ENCODE measurements at places on chromosomes 3 and 15.

GRCh38 chr15:78790027-78790426 is 21.2 kb downstream of the ADAMTS7 start:
- DNase-seq = no peak

DNA sequence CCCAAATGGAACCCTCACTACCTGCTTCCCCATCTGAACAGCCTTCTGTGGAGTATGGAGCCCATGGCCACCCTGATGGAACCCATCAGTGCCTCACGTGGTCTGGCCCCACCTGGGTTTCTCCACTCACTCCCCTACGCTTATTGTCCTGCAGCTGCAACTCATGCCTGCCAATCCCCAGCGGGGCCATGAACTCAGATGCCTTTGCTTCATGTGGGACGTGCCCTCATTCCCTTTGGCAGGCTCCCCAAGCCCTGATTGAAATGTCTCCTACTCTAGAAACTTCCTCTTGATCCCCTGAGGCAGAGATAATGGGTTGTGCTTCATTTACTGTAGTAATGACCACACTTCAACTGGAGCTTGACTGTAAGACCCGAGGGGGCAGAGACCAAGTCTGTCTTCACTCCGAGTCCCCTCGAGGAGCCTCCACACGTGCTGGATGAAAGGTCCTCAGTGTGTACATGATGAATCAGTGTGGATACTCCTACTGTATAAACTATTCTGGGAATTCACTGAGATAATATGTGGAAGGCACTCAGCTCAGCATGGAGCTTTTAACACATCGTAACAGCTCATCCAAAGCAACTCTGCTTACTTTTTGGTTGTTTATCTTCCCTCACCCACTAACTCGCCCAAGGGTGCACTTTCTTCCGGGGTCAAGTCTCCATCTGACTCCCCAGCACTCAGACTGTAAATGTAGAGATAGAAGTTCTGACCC is 232.8 kb upstream of the BHLHE40 start:
- DNase-seq = no peak

DNA sequence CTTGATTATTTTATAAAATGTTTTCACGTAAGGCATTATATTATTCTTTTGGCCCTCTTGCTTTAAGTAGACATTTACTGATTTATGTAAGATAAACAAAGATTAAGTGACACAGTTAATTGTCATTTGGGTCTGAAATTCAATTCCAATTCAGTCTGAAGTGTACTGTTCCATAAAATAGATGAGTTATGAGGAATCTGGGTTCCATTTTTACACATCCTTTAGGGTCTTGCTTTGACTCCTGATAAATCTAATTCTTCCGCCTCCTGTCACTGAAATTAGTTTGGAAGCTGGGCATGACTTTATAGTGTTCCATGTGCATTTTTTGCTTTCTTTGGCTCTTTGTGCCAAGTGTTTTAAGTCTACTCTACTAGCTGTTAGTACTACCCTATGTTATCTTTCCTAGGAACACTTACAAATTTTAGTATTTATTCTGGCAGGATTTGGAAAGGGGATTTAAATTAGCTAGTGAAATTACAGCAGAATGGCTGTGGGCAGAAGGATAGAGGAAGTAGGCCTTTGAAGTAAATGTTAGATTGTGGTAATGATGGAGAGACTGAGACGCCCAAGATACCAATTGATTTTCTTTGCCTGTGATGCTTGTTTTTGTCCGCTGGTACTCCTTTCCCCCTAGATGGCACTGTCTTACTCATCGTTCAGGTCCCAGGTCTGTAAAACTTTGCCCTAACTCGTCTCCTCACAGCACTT is 14.3 kb downstream of the ARL8B start:
- peak; percentile 7 for DNase-seq

DNA sequence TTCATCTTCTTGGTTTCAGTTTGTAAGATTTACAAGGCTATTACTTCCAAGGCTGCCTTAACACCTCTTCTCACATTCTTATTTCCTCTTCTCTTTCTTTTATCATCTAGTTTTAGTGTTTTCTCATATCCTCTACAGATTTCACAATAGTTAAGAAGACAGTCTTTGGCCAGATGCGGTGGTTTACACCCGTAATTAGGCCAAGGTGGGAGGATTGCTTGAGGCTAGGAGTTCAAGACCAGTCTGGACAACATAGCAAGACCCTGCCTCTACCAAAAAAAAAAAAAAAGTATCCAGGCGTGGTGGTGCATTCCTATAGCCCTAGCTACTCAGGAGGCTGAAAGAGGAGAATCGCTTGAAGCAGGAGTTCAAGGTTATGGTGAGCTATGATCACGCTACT is 3.5 kb upstream of the ALDH1A2 start:
- DNase-seq = no peak

GRCh38 chr15:72456684-72457083 is 17.4 kb upstream of the ARIH1 start:
- no peak for DNase-seq

DNA sequence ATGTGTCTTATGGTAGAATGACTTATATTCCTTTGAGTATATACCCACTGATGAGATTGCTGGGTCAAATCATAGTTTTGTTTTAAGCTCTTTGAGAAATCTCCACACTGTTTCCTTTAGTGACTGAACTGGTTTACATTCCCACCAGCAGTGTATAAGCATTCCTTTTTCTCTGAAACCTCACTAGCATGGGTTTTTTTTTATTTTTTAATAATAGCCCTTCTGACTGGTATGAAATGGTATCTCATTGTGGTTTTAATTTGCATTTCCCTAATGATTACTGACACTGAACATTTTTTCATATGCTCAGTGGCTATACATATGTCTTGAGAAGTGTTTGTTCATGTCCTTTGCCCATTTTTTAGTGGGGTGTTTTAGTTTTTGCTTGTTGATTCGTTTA is 494.3 kb downstream of the SQOR start:
- DNase-seq = no peak

Data from left kidney (tissue), 8 donors.